Stimulated activated CD8-positive, alpha-beta memory T cell treated with anti-CD3 and anti-CD28 coated beads, Interleukin-7, amount 100 ng/mL, for 24 hours (primary cell): ENCODE measurements at places on chromosomes 13 and 19.

DNA sequence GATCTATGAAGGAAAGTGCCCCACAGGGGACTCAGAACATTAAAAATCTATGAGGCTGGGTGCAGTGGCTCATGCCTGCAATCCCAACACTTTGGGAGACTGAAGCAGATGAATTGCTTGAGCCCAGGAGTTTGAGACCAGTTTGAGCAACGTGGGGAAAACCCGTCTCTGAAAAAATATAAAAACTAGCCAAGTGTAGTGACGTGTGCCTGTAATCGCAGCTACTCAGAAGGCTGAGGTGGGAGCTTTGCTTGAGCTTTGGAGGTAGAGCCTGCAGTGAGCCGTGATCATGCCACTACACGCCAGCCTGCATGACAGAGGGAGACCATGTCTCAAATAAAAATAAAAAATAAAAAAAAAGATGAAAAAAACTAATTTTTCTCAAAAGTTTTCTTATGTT, 1070.6 kb downstream of the PCDH9 start:
- no peak for DNase-seq

- DNase-seq, result no peak
These were observed 48.2 kb downstream of the ABCC4 start for GRCh38 chr13:95253033-95253432.

- no peak for DNase-seq
These were observed 1339.4 kb downstream of the EFNB2 start for GRCh38 chr13:105196052-105196451.

DNA sequence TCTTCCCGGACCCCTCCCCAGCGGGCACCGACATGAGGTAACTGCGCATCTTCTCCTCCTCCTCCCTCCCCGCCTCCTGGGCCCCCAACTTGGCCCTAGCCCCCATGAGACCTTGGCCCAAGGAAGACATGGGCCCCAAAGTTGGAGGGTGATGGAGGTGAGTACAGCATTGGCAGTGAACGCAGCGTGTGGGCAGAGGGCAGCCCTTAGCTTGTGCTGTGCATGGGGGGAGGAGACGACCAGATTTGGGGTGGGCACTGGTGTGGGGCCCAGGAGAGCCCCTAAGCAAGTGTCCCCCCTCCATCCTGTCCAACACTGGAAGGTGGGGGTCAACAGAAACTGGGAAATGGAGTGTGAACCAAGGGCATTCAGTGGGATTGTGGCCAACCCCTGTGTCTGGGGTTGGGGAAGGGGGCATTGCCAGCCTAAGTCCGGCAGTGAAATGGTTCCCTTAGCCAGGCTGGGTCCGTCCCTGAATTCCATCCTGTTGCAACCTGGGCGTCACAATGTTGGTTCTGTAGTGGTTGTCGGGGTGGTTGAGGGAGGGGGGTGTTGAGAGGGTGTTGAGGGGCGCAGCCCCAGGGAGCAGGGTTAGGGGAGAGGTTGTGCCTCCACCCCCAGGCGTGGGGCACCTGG, 23.5 kb downstream of the NUMBL start:
- no peak for DNase-seq

DNA sequence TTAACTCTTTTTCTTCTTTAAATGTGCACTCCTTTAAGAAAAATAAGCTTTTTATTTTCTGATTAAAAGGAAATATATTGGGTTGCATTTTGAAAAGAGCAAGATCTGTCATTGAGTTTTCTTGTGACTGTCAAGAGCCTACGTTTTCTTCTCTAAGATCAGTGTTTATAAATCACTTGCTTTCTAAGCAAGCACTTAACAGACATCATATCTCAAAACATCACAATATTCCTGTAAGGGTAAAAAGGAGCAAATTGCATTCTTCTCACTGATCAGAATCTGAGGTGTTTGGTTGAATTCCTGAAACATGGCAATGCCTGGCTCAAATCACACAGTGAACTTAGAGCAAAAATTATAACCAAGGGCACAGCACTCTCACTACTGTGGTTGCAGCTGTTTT, 231.3 kb downstream of the PCDH17 start:
- no peak for DNase-seq

DNA sequence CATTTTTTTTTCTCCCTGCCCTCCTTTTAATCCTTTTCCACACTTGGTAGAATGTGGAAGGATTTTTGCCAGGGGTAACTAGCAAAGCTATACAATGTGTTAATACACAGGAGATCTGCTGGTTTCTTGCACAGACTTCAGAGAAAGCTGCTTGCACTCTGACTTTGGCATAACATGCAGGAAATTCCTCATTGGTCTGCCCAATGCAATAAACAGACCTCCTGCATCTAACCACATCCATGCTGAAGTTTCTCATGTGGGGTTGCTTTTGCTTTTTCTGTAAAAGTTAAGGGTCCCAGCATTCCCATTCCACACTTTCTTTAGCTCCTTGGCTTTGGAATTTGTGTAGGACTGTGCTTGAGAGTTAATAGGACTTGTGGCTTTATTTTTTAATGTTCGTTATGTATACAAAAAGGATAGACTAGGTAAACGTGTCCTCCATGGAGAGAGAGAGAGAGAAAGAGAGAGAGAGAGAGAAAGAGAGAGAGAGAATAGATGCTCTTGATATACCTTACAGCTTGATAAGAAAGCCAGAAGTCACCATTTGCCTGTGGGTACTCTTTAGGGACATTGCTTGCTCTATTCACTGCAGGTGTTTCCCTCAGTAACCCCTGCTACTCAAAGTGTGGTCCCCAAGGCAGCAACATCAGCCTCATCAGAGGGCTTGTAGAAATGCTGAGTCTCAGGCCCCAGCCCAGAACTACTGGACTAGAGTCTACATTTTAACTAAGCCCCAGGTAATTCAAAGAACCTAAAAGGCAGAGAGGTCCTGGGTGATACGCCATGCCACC, 170.5 kb downstream of the SHISA2 start:
- DNase-seq, result no peak

GRCh38 chr19:11404588-11405222, 14.4 kb downstream of the RGL3 start:
- DNase-seq, result no peak

DNA sequence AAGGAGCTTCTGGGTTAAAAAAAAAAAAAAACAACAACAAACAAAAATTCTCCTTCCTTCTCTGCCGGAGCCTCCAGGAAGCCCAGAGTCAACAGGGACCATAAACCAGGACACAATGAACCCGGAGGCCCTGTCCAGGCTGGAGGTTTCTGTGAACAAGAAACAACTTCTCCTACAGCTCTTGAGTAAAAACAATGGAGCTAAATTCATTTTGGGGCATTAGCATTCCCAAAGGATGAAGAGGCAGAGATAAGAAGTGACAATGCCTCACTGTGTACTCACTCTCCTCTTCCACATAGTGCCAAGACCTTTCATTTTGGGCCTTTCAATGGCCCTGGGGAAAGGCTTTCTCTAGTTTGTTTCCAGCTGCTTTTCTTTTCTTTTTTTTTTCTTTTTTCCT, 9.0 kb downstream of the RHPN2 start:
- DNase-seq, result no peak

DNA sequence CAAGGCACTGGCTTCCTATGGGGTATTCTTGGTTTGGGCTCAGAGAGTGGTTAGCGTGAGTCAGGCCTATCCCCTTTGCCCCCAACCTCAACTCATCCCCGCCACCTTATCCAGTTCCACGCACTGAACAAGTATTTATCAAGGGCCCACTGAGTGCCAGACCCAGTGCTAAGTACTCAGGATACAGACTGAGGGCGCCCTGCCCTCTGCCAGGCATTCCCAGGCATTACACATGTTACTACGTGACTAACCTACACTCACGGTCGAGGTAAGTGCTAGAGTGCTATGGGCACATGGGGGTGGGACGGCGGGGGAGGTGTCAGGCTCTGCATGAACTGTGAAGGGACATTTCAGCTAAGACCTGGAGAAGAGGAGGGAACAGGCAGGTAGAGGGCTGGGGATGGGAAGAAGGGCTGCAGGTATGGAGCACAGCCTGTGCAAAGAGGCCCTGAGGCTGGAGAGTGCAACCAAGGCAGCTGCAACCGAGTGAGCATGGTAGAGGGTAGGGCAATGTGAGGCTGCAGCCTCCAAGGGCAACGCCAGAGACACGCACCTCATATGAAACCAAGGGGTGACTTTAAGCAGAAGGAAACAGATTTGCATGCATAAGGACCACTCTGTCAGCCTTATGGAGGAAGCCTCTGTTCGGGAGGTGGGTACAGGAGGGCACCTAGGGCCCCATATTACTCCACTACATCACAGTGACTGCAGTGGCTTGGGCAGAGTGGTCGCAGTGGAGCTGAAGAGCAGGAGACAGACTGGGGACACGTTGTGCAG, 22.5 kb downstream of the DHRS12 start:
- no peak for DNase-seq

DNA sequence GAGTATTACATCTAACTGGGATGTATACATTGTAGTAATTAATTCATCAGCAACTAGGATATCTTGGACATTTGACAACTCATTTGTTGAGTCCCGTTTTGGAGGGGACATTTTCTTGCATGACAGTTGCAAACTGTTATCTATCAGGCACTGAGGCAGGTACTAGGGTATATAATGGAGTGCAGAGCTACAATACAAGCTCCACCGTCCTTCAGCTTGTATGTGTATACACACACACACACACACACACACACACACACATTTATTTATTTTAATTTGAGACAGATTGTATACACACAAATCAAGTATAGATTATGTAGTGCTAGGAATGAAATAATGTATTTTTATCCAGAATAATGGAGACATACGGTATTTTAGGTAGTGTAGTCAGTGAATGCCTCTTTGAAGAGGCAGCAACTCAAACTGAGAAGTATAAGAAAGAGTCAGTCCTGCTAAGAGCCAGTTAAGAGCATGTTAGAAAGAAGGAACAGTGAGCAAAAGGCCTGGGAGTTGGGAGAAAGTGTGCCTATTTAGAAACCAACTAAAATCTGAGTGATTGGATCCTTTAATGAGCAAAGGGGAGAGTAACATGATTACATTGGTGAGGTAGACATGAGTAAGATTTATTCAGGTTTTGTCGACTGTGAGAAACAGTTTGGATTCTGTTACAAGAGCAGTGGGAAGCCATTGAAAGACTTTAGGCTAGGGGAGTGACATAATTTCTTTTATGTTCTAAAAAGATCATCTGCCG, 74.5 kb downstream of the NBEA start:
- no peak for DNase-seq

- no peak for DNase-seq
These were observed 40.8 kb downstream of the BRD4 start for GRCh38 chr19:15291548-15292021.

DNA sequence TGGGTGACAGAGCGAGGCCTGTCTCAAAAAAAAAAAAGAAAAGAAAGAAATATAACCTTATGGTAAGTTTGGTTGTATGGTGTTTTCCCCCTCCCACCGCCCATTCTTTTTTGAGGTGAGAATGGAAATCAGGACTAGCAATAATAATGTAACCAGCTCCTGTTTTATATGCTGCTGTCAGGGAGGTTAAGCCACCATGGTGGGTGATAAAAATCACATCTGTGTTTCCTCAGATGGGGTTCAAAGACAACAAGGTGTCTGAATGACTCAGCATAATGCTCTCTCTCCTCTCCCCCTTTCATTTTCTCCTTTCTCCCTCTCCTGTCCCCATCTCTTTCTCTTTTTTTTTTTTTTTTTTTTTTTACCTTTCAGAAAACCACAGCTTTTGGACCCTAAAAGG, 28.3 kb upstream of the GARRE1 start:
- no peak for DNase-seq

DNA sequence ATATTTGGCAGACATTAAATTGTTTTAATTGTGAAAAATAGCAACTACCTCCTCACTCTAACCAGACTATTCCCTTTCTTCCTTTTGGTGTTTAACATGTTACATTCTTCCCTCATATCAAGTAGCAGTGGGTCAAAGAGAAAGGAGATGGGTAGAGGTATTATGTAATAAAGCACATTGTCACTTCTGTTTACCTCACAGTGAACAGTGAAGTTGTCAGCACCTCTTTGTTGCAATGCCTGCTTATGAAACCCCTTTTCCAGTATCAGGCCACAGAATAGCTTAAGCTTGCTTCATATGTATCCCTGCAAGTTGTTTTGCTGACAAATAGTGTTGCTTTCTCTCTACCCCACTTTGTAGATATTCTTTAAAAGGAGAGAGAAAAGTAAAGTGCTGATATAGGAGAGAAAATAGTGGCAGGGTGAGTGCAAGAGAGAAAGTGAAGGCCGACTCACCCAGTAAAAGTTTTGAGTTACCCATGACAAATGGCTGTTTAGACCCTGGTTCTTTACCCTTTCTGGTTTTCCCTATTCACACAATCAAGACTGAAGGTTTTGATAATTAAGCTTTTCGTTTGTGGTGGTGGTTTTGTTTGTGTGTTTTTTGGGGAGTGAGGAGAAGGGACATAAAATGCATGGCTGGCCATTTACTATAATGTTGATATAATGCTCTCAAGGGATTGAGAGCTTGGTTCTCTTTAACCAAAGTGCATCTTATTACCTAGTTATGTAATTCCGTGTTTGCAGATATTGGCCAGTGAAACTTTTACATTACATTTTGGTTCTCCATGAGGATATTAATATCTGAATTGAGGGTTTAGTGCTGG, 3.7 kb downstream of the ITM2B start:
- no peak for DNase-seq

DNA sequence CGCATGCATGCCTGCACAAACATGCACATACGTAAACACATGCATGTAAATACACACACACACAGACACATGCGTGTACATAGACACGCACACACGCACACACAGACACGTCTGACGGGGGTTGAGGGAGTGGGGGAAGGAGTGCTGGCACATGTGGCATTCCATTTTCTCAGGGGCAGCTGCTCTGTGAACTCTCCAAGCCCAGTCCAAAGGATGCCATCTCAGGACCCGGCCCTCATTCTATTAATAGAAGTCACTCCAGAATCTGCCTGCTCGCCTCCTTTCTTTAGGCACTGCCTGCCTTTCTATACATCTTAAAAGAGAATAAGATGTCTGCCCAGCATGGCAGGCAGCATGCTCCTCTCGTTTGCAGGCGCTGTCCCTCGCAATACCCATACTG, 5.3 kb downstream of the ARHGEF7 start:
- no peak for DNase-seq

DNA sequence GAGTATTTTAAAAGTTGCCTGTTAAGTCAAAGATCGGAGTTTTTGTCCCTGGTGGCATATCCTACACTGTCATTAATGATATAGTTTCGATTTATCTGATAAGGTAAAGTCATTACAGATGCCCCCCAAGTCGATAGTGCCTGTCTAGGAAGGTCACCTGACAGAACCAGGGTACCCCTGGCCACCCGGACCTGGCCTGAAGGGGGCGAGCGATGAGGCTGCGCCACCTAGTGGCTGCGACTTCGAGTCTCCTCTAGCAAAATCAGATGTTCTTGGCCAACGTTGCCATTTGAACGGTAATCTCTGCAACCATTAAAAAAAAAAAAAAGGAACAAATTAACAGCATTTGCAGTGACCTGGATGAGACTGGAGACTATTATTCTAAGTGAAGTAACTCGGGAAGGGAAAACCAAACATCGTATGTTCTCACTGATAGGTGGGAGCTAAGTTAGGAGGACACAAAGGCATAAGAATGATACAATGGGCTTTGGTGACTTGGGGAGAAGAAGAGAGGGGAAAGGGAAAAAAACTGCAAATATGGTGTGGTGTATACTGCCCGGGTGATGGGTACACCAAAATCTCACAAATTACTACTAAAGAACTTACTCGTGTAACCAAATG, 565.1 kb downstream of the LIG4 start:
- DNase-seq, result no peak

- DNase-seq, result no peak
These were observed 4.0 kb downstream of the ZNF565 start for GRCh38 chr19:36210497-36210896.

GRCh38 chr13:113741191-113741668, 17.8 kb upstream of the TMEM255B start:
- no peak for DNase-seq
